ENCODE measurements at places on chromosomes 6 and 20.

DNA sequence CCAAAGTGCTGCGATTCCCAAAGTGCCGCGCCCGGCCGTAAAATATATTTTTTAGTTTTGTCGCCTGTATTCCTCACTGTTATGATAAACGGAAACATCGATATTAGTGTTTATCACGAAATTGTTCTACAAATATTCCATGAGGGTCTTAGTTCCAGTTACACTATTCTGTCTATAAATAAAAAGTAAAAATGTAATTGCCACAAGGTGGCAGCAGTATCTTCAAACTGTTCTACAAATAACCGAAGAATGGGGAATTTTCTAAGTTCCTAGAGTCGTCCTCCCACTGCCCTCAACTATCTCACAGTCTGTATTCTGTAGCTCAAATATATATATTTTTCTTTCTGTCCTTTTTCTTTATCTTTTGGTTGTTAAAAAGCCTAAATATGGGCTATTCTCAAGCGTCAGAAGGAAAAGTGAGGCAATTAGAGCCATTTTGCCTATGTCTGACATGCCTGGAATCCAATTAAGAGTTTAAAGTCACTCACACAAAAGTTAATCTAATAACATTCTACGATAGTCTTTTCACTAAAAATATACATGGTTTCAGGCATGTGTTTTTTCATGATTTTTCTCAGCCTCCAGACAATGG, 14.2 kb upstream of the FAM162B start:
- peak; percentile 52 for DNase-seq

GRCh38 chr20:58586565-58587093, 64.5 kb upstream of the STX16 start:
- DNase-seq = no peak

DNA sequence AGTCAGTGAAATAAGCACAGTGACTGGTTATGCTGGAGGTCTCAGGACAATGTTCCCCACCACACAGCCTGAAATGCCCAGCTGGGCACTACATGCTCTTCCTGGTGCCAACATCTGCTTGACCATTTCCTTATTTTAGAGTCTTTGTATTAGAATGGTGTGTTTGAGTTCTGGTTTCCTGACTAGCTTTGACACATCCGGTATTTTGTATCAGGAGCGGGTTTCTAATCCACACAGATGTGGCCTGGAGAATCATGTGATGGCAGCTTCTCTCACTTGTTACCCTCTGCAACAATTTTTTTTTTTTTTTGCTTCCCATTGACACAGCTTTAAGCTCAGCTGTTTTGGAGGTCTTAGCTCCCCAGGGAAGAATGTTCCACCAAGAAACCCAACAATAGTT, 164.5 kb upstream of the CST7 start:
- DNase-seq = no peak

GRCh38 chr6:108174371-108175175, 8.8 kb downstream of the NR2E1 start:
- DNase-seq = peak; percentile 26

DNA sequence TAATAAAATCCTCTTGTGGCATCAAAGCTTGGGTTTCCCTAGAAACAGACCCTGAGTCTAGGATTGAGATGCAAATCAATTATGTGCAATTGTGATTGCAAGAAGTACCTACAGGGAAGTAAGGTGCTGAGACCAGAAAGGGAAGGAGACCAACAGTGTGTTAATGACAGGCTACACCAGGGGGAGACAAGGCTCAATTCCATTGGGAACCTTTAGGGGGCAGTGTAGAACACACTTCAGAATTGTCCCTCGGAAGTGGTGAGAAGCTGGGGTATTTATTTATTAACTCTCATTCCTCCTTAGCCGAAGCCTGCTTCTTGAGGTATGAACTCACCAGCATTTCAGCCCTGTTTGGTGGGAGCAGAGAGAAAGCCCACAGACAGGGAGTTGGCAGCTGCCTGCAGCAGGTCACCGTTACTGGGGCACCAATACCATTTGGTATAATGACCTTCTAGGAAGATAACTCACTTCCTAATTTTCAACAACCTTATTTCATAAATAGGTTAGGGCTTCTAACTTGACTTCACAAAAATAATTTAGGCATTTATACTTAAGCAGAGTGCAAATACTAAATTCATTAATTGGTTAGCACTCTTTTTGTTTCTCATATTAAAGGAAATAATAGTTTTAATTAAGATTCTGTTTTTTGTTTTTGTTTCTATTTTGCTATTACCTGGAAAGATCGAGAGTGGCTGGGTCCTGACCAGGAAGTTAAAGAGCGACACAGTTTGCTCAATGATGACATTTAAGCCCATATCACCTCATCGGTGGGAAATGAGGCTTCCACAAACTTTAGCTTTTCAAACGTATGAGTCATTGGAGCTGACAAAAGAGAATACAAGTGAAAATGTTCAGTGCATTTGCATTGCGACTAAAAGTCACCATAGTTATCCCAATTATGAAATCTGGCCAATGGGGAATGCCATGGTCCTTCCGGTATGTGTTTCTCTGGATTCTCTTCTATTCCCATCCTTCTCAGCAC, 94.8 kb downstream of the BTBD3 start:
- peak; percentile 59 for DNase-seq

- DNase-seq = no peak
Measured at GRCh38 chr6:37551867-37552266, 52.2 kb upstream of the CCDC167 start.

DNA sequence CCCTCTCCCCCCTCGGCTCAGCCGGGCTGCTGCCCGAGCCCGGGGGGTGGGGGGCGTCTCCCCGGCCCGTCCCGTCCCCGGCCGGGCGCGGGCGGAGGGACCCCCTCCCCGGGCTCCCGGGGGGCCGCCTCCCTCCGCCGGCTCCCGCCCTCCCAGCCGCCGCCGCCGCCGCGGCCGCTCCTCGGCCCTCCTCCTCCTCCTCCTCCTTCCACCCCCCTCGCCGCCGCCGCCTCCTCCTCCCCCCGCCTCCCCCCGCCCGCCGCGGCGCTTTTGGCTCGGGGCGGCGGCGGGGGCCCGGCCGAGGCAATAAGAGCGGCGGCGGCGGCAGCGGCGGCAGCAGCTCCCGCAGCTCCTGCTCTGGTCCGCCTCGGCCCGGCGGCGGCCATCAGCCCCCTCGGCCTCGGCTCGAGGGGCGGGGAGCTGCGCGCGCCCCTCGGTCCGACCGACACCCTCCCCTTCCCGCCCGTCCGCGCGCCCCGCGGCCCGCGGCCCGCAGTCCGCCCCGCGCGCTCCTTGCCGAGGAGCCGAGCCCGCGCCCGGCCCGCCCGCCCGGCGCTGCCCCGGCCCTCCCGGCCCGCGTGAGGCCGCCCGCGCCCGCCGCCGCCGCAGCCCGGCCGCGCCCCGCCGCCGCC, 38.7 kb downstream of the GNAS start:
- DNase-seq = peak; percentile 43

- no peak for DNase-seq
Measured at GRCh38 chr6:56714273-56714672, 71.6 kb upstream of the DST start.

DNA sequence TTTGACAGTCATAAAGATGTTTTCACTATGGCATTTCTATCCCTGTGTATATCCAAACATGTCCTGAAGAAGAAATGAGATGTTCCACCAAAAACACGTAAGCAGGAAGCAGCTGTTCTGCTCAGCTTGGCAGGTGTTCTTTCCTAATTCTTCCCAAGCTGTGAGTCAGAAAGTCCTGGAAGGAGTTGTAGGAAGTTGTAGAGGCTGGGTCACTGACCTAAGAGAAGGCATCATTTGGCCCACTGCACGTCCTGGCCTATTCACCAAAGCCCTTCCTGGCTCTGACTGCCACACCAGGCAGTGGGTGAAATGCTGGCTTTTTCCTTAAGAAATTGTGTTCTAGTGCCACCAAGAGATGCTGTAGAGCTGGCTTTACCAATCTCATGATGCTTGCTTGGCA, 40.3 kb downstream of the STX11 start:
- DNase-seq = peak; percentile 95

- no peak for DNase-seq
Measured at GRCh38 chr6:44572346-44572745, 184.8 kb downstream of the CDC5L start.

DNA sequence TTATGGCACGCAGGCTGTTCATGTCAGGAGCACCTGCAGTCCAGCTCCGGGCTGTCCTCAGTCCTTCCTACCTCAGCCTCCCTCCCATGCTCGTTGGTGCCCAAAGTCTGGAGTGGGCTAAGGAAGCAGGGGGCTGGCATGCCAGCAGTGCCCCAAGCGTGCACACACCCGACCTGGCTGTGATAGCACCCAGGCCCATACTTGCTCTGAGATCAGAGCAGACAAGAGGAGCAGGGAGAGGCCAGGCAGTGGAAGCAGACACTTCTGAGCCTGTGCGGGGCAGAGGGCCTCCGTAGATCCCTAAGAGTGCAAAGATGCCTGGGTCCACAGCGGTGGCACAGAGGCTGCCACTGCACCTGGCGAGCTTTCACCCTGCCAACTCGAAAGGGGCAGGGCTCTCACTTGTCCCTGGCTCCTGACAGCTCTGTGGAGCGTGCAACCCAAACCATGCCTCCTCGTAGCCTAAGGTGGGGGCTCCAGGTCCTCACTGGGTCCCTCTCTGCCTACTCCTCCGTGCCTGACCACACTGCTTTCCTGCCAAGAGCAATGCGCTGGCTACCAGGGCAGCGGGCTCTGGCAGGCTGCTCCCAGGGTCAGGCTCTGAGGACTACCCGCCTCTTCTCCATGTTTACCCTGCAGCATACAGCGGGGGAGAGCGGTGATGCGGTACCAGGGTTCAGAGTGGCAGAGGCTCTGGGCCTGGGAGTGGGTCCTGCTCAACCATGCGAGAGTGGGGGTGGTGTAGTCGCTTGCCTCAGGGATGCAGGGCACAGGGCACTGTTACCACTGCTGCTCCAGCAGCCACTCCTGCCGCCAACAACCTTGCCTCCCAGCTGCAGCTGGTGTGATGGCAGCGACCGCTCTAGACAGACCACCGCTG, 59.5 kb downstream of the MANEA start:
- no peak for DNase-seq
